ENCODE measurements at places on chromosomes 12 and 14.

- no peak for DNase-seq
Measured at GRCh38 chr14:74409441-74409840, 16.6 kb downstream of the SYNDIG1L start.

GRCh38 chr12:108939594-108939993 is 59.7 kb downstream of the DAO start:
- no peak for DNase-seq

DNA sequence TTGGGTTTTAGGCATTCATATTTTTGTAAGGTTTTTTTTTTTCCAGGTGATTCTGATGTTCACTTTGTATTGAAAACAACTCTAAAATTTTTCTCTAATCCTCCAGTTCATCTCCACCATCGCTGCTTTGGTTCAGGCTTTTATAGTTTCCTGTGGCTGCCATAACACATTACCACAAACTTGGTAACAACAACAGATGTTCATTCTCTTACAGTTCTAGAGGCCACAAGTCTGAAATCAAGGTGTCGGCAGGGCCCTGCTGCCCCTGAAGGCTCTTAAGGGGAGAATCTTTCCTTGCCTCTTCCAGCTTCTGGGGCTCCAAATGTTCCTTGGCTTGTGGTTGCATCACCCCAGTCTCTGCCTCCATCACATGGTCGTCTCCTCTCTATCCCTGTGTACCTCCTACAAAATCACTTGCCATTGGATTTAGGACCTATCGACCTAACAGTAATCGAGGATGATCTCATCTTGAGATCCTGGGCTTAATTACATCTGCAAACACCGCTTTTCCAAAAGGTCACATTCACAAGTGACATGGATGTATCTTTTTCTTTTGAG is 55.2 kb downstream of the PELI2 start:
- no peak for DNase-seq

- no peak for DNase-seq
Measured at GRCh38 chr12:104637604-104638003, 180.9 kb downstream of the CHST11 start.

DNA sequence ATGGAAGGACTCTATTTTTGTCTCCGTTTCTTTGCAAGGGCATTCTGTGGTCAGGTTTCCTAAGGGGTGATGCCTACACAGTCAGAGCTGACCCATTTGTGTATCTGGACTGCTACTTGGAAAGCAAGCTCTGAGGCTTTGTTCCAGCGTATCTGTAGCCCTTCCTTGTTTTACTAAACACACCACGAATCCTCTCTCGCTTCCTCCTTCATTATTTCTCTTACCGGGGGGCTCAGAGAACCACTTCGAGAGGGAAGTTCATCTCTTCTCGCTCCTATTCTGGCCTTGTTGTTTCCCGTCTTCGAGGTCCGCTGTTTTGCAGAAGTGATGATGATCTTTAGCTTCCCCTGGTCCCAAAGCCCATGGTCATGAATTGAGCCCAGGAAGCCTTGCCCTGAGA is 164.7 kb downstream of the SSPN start:
- DNase-seq: no peak

DNA sequence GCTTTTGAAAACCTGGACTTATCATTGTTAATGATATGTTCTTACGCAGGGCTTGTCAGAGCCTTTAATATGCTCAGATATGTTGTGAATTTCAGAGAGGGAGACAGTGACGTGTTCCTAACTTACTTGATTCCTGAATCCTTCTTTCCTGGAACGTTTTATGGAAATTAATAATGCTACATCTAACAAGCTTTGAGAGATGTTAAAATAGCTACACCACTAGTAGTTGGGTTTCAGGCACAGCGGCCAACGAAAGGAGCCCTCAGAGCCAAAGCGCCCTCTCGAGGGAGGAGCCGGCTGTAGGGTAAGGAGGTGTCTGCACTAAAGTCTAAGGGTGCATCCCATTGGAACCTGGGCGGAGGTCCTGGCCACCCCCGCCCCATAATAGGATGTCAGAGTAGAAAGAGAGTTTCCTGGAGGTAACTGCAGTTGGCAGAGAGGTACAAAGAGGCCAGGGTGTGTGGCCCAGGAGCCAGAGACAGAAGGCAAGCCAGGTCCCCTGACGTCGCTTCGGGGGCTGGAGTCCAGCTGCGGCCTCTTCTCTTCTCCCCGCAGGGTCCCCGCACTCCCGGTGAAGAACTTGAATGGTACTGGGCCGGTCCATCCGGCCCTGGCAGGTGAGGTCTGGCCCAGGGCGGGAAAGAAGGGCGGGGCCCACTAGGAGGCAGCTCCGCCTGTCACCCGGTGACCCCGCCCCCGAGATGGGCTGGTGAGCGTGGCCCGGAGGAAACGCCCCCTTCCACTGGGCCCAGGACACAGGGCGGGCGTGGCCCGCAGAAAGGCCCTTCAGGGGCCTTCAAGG is 36.3 kb downstream of the DTX1 start:
- no peak for DNase-seq

- DNase-seq: no peak
Measured at GRCh38 chr12:66127650-66128049, 2.9 kb downstream of the LLPH start.

DNA sequence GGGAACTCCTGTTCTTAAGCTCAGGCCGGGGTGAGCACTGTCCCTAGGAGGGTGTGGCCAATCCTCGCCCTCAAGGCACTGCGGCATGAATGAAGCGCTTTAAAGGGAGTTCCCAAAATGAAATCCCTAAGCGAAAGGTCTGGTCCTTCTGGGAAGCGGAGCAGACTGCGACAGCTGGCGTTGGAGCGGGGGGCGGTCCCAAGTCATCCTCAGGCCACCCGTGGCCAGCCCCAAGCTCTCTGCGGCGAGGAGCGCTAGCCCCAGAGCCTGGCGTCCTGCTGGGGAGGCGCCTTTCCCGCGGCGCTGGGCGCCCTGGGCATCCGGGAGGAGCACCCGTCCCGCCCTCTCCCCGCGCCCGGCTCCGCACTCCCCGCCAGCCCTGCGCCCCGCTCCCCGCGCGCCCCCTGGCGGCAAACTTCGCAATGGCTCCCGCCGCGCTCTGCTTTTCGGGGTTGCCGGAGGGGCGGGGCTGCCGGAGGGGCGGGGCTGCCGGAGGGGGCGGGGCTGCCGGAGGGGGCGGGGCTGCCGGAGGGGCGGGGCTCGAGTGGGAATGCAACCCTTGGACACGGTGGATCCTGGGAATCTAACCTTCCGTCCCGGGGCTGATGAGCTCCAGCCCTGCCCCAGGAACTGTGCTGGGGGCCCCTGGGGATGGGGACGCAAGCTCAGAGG is 25.4 kb downstream of the ZBTB42 start:
- DNase-seq: peak; percentile 95

DNA sequence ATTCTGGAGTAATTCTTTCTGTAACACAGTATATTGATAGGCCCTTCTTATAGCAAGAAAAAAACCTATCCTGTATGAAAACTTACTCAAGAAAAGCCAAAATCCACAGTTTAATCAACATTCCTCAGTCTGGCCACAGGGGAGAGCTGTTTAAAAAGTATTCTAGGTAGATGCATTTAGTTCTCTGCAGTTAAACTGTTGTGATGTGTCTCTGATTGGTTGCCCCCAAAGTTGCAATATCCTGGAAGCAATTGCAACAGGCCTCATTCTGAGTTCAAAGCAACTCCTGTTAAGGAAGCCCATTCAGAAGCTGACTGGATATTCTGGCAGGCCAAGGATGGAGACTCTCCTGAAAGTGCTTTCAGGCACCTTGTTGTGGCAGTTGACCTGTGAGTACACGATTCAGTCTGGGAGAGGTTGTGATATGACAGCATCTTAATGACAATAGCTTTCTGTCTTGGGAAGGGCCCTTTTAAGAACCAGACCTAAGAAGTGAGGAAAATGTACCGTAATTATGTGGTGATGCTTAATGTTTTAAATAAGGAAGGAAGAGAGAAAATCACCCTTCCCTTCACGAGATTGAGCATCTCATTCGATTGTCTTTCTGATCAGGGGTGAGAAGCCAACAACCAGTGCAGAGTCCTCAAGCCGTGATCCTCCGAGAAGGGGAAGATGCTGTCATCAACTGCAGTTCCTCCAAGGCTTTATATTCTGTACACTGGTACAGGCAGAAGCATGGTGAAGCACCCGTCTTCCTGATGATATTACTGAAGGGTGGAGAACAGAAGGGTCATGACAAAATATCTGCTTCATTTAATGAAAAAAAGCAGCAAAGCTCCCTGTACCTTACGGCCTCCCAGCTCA is 420.7 kb downstream of the DAD1 start:
- DNase-seq: no peak

GRCh38 chr14:36976571-36977023 is 195.8 kb downstream of the SLC25A21 start:
- DNase-seq: no peak

- DNase-seq: no peak
Measured at GRCh38 chr14:56796259-56796658, 14.0 kb downstream of the OTX2 start.

GRCh38 chr12:18965203-18965602 is 164.3 kb upstream of the PLEKHA5 start:
- no peak for DNase-seq

GRCh38 chr12:288687-289086 is 26.1 kb upstream of the SLC6A13 start:
- DNase-seq: no peak

DNA sequence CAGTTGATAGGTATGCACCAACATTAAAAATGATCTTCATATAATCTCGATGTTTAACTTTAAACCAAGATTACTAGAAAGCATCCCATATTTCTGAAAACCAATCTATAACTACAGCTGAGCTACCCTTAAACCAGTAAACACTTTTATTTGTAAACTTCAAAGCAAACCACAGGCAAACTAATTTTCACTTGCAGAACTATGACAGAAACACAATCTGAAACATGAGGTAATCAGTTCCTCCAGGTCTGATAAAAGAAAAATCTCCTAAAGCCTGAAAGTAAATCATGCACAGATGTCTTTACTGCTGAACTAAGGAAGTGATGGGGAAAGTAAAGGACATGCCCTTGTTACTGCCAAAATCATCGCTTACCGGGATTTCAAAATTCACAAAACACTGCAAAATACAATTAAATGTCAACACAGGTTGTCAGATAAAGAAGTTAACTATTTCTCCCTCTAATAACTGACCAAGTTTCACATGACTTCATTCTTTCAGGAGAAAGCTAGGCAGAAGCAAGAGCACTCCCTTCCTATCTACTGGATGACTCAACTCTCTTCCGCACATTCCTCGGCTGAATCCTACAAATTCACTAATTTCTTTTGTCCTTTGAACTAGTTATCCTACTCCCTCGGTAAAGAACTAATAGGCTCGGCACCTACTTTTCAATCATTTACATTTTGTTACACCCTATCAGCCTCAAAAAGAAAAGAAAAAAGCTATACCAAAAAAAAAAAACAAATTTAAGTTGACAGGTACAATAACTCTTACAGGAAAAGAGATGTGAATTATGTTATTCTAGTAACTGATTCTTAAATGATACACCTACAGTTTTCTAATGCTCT is 1.4 kb downstream of the EEA1 start:
- DNase-seq: no peak

- DNase-seq: no peak
Measured at GRCh38 chr12:27431185-27431584, 15.4 kb upstream of the SMCO2 start.

- no peak for DNase-seq
Measured at GRCh38 chr12:77968571-77968970, 137.9 kb downstream of the NAV3 start.

- no peak for DNase-seq
Measured at GRCh38 chr12:47097276-47097896, 17.6 kb upstream of the AMIGO2 start.
